GM13976 (cell line): ENCODE measurements at places on chromosomes 11 and 22.

GRCh38 chr11:28017816-28018215, 90.1 kb downstream of the KIF18A start:
- DNase-seq = no peak

- no peak for DNase-seq
Observed at GRCh38 chr11:102577182-102577581, 46.6 kb upstream of the MMP7 start.

GRCh38 chr11:70525006-70525405, 126.7 kb downstream of the CTTN start:
- no peak for DNase-seq

- no peak for DNase-seq
Observed at GRCh38 chr11:89498845-89499448, 7.8 kb upstream of the NOX4 start.

DNA sequence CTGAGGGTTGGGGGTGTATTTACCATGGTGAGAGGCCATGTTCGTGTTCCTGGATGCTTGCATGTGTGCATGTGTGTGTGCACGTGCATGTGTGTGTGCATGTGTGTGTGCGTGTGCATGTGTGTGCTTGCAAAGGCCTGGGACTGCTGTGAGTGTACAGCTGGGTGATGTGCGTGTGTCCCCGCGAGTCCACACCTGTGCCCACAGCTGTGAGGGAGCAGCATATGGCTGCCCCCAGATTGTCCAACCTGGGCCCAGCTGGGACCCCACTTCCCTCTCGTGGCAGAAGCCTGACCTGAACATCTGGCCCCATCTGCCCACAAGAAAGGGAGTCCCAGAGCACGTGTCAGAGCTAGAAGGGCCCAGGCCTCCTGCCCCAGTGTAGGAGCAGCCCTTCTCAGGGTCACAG, 8.4 kb upstream of the CD248 start:
- no peak for DNase-seq
